ENCODE measurements at places on chromosomes 13 and 19.

GRCh38 chr13:90461398-90461797 lies 886.1 kb upstream of the MIR17HG start:
- DNase-seq = no peak

DNA sequence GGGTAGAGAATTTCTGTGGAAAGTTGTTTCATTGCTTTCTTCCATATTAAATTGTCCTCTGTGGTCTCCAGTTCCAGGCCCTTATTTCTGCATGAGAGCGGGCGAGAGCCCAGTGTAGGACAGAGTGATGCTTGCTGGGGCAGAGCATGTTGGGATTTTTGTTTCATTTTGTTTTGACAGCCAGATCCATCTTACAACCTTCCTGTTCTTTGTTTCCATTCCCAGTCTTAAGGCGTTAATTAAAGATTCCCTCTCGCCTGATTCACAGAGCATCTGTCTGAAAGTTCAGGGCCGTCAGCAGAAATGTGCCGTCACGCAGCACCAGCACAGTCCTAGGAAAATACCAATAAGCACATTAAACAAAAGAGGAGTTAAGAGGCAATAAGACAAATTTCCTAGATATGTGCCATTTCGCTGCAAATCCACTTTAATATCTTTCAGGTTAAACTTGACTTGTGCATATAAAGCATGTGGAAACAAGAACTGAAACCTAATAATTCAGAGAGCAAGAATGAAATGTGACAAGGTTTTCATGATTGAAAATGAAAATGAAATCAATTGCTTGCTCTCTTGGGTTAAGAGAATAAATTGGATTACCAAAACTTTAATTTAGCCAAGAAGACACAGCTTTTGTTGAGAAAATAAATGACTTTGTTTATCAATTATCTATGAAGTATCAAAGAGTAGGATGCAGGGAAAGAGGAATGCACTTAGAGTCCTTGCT lies 210.7 kb upstream of the SLC10A2 start:
- DNase-seq = no peak

DNA sequence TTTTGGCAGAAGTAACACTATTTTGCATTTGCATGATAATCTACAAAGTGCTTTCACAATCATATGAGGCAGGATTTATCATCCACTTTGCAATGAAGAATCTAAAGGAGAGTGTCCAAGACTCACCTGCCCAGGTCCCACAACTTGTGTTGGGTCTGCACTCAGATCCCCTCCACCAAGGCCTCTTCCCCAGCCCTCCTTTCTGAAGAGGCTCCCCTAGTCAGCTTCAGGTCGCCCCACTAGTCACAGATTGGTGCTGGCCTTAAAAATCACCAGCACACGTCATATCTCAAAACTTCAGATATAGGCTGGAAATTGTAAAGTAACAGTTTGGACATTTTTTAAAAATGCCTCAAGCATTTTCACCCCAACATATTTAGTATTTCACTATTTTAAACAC lies 17.5 kb downstream of the ATP7B start:
- DNase-seq = no peak

GRCh38 chr19:10891405-10892086 lies 20.2 kb downstream of the CARM1 start:
- DNase-seq = no peak

- DNase-seq = peak; percentile 34
These were observed 584.5 kb downstream of the SLITRK1 start for GRCh38 chr13:83297586-83298290.
